PC-9 (cell line): ENCODE measurements at places on chromosomes 13 and 19. TPM values are rescaled to one million over a fixed set of nuclear protein-coding genes. Genes with fewer than 3 reads are reported as not detected.
A peak's percentile ranks its signal among the peaks of the same experiment; 100 is the strongest.

Gene VAV1
- 7.5 and 8.2 TPM in 2 replicates for total RNA-seq

Gene GSX1
- not detected in 2 replicates for total RNA-seq

Gene SYDE1
- 2.7 and 4.1 TPM in 2 replicates for total RNA-seq

Gene ZNF383
- 6.2 and 6.5 TPM in 2 replicates for total RNA-seq

Gene ALKBH7
- total RNA-seq: 53.6 and 75.7 TPM in 2 replicates

Gene APOC1
- total RNA-seq: 27.4 and 31.1 TPM in 2 replicates

Gene ZNF28
- total RNA-seq: 18.3 and 29.5 TPM in 2 replicates

Gene KLK12
- not detected in 2 replicates for total RNA-seq

Gene KLK15
- total RNA-seq: not detected in 2 replicates

Gene PSG2
- not detected in 2 replicates for total RNA-seq

Gene ACP5
- total RNA-seq: 3.5 and 6.6 TPM in 2 replicates

Gene KRTDAP
- total RNA-seq: not detected in 2 replicates

Gene TINCR
- total RNA-seq: 4.4 and 8.0 TPM in 2 replicates

DNA sequence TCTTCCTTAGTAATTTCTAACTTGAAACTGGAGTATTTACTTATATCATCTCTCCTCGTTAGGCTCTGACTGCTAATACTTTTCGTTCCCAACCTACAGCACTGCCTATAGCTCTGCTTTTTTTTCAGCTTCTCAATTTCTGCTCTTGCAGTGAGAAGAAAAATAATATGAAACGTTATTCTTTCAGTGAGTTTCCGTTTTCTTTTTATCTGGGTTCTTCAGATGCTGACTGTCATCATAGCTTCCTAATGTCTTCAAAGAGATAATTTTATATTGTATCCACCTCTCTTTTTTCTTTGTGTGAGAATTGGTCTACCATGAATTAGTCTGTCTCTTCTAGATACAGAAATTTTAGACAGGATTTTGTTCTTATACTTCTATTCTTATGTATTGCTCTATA, 454.9 kb downstream of the LMO7 start:
- no peaks in the 10 kb centered on the region for H3K27me3 ChIP-seq
- no peak overlapping the region for H3K4me3 ChIP-seq
- no peak overlapping the region for H3K27ac ChIP-seq
- H3K4me1 ChIP-seq: no peaks in the 10 kb centered on the region
- DNase-seq: no peak

- DNase-seq: no peak
- H3K36me3 ChIP-seq: no peaks in the 10 kb centered on the region
- H3K4me3 ChIP-seq: no peak overlapping the region
- H3K4me1 ChIP-seq: peaks cover 44% of the 10 kb centered on the region
Observed at GRCh38 chr19:35002037-35002535, 2.0 kb downstream of the GRAMD1A start.

- H3K27me3 ChIP-seq: peaks cover 9% of the 10 kb centered on the region; the same call in 1 of the 2 replicates
- H3K4me1 ChIP-seq: no peaks in the 10 kb centered on the region
- no peak overlapping the region for H3K4me3 ChIP-seq
- no peak overlapping the region for H3K27ac ChIP-seq
- no peaks in the 10 kb centered on the region for H3K36me3 ChIP-seq
Observed at GRCh38 chr19:31817971-31818797, 468.9 kb upstream of the TSHZ3 start.

DNA sequence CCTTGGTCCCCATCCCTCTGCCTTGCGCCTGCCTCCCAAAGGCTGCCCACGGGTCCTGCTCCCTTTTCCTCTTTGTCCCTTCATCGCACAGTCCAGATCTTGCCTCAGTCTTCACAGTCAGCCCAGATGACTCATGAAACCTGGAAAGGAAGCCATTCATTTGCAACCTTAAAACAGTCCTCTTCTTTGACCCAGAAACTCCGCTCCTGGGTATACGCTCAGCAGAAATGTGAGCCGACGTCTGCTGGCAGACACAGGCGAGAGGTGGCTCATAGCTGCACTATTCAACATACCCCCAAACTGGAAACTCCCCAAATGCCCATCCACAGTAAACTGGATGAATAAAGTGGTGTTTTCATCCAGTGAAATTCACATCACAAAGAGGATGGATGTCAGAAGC, 13.6 kb upstream of the PEPD start:
- peak; percentile 48 for DNase-seq
- peaks cover 49% of the 10 kb centered on the region for H3K27me3 ChIP-seq
- H3K4me3 ChIP-seq: no peak overlapping the region
- H3K36me3 ChIP-seq: no peaks in the 10 kb centered on the region
- H3K4me1 ChIP-seq: 0 out of 2 replicates have a peak, but pooled peaks cover 7% of the 10 kb centered on the region

DNA sequence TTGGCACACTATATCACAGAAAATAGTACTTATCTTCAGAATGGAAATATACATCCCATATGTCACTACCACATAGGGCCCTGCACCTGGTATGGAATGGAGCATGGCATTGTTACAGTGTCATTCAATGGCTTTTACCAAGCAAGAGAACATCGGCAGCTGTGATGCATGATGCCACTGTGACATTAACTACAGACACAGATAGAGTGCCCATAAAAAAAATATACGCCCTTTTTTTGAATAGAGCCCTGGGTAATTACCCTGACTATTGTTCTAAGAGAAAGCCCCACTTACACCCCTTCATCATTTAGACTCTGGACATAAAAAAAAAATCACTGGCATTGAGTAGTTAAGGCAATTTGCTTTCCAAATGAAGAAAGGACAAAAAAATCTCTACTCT, 320.3 kb downstream of the DNAJC15 start:
- H3K4me1 ChIP-seq: peaks cover 5% of the 10 kb centered on the region; the same call in 1 of the 2 replicates
- no peaks in the 10 kb centered on the region for H3K36me3 ChIP-seq
- H3K27ac ChIP-seq: no peak overlapping the region
- DNase-seq: no peak

DNA sequence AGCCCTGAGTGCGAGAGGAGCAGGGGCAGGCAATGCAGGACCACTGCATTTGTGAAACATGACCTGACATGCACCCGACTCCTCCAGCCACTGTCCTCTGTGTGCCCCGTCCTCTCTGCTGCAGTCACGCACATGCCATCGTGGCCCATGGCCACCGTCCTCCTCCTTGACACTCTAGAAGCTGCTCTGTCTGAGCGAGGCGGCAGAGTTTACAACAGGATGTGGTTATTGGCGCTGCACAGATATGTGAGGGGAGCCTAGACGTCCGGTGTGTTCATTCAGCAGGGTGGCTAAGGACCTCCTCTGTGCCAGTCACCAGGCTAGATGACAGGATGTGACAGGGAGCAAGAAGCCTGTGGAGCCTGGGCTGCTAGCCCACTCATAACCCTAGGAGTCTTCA, 277.8 kb downstream of the FOXO1 start:
- no peaks in the 10 kb centered on the region for H3K27me3 ChIP-seq
- no peak for DNase-seq
- H3K4me1 ChIP-seq: no peaks in the 10 kb centered on the region
- H3K27ac ChIP-seq: no peak overlapping the region
- no peak overlapping the region for H3K4me3 ChIP-seq

DNA sequence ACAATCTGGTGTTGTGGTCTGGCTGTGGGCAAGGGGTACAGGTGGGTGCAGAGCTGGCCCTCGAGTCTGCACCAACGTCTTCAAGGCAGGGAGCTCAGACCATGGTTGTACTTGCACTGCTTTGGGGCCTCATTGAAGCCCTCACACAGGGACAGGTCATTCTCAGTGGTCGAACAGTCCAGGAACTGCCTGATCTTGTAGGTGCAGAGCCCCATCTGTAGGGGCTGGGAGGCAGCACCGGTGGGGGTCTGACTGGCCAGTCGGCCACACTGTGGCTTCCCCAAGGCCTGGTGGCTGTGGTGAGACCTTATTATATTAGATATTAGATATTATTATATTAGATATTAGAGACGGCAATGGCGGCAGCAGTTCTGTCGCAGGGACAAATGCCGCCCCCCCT, 14.0 kb downstream of the S1PR2 start:
- H3K27me3 ChIP-seq: no peaks in the 10 kb centered on the region
- no peaks in the 10 kb centered on the region for H3K36me3 ChIP-seq
- H3K27ac ChIP-seq: no peak overlapping the region
- H3K4me1 ChIP-seq: peaks cover 41% of the 10 kb centered on the region

DNA sequence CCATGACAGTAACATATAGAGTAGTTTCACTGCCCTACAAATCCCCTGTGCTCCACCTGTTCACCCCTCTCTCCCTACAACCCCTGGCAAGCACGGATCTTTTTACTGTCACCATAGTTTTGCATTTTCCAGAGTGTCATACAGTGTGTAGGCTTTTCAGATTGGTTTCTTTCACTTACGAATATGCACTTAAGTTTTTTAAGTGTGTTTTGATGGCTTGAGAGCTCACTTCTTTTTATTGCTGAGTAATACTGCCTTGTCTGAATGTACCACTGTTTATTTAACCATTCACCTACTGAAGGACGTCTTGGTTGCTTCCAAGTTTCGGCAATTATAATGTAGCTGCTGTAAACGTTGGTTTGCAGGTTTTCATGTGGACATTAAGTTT, 175.1 kb downstream of the ITGBL1 start:
- H3K36me3 ChIP-seq: no peaks in the 10 kb centered on the region; the same call in 1 of the 2 replicates
- no peaks in the 10 kb centered on the region for H3K27me3 ChIP-seq
- H3K4me3 ChIP-seq: no peak overlapping the region
- H3K4me1 ChIP-seq: peaks cover 47% of the 10 kb centered on the region

DNA sequence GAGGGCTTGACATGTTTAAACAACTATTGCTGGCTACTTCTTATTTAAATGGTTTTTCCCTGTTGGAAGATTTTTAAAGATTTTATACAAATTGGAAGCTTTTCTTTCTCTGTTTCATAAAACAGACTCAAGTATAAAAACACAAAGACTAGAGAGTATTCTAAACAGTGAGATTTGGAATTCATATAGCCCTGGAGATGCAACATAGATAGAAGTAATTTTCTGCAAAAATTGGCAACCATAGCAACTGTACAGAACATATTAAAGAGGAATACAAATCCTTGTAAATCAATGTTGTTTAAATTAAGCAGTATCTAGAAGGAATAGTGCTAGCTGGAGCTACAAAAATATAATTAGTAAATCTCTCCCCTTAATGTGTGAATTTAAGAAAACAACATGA, 2612.9 kb upstream of the PCDH20 start:
- no peaks in the 10 kb centered on the region for H3K4me1 ChIP-seq
- no peak overlapping the region for H3K4me3 ChIP-seq
- H3K36me3 ChIP-seq: no peaks in the 10 kb centered on the region
- DNase-seq: no peak

GRCh38 chr13:51614350-51614786, 30.1 kb downstream of the WDFY2 start:
- H3K4me1 ChIP-seq: no peaks in the 10 kb centered on the region
- DNase-seq: no peak
- H3K27ac ChIP-seq: no peak overlapping the region

GRCh38 chr13:26219726-26220125, 2.4 kb downstream of the RNF6 start:
- no peak overlapping the region for H3K27ac ChIP-seq
- H3K27me3 ChIP-seq: no peaks in the 10 kb centered on the region
- peak overlapping the region; percentile 83; the same call in 1 of the 2 replicates for H3K4me3 ChIP-seq
- peaks cover 42% of the 10 kb centered on the region for H3K36me3 ChIP-seq
- no peak for DNase-seq
- H3K4me1 ChIP-seq: peaks cover 10% of the 10 kb centered on the region

DNA sequence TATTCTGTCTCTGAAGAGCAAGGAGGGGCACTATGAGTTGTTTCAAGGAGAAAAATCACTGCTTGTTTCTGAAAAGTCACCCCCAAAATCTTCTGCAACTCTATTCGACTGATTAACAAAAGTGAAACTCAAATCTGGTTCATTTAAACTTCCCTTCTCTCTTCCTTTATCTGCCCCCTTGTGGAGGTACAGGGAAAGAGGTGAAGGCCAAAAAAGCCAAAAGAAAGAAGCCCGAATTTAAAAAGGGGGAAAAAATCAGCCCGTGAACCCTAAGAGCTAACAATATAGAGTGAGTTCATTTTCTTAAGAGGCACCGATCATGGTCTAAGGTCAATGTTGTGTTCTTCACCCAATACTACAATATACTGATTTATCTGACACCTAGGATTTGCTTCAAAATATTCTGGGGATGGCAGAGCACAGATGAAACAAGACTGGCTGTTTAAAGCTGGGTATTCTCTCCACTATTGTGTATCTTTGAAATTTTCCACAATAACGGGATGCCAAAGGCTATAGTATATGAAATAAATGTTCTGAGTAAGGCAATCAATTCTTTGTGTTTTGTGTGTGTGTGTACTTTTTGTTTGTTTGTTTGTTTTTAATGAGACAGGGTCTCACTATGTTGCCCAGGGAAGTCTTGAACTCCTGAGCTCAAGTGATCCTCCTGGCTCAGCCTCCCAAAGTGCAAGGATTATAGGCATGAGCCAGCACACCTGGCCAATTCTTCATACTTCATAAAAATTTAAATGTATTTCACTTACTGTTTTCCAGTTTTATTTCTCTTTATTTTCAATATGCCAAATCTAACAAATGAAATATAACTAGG, 55.0 kb upstream of the EEF1AKMT1 start:
- H3K4me3 ChIP-seq: peak overlapping the region; percentile 32; the same call in 1 of the 2 replicates
- no peaks in the 10 kb centered on the region for H3K4me1 ChIP-seq
- peak; percentile 12 for DNase-seq
- H3K27ac ChIP-seq: 0 out of 2 replicates have a peak overlapping the region, but pooled peaks have one; percentile 4
- H3K36me3 ChIP-seq: no peaks in the 10 kb centered on the region
- no peaks in the 10 kb centered on the region for H3K27me3 ChIP-seq

DNA sequence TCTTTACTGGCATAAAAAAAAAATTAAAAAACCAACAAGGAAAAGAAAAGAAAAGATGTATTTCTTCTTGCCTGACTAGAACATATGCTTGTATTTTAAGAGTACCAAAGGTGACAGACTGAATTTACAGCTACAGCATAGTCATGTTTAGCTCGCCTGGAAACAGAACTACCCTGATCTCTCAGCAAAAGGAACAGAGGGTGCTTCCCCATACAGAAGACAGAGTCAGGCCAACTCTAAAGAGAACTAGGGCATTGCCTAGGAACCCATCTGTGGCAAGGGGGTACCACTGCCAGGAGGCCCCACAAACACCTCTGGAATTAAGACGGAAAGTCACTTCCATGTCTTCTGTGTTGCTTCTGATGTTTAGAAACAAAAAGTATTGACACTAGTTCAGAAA, 252.1 kb upstream of the STARD13 start:
- no peak overlapping the region for H3K4me3 ChIP-seq
- H3K27me3 ChIP-seq: no peaks in the 10 kb centered on the region
- peaks cover 13% of the 10 kb centered on the region for H3K4me1 ChIP-seq
- no peaks in the 10 kb centered on the region for H3K36me3 ChIP-seq

- no peak for DNase-seq
- peaks cover 9% of the 10 kb centered on the region for H3K4me1 ChIP-seq
- no peak overlapping the region for H3K4me3 ChIP-seq
- no peaks in the 10 kb centered on the region for H3K36me3 ChIP-seq
- no peak overlapping the region for H3K27ac ChIP-seq
- H3K27me3 ChIP-seq: no peaks in the 10 kb centered on the region
Observed at GRCh38 chr13:99687723-99688397, 186.6 kb downstream of the TM9SF2 start.
